Activated CD8-positive, alpha-beta memory T cell treated with anti-CD3 and anti-CD28 coated beads, Interleukin-2, amount 50 U/mL, for 48 hours (primary cell): ENCODE measurements at places on chromosomes 12 and 14.
A peak's percentile ranks its signal among the peaks of the same experiment; 100 is the strongest.

GRCh38 chr12:39866135-39866534 lies 239.7 kb downstream of the SLC2A13 start:
- DNase-seq, result no peak

DNA sequence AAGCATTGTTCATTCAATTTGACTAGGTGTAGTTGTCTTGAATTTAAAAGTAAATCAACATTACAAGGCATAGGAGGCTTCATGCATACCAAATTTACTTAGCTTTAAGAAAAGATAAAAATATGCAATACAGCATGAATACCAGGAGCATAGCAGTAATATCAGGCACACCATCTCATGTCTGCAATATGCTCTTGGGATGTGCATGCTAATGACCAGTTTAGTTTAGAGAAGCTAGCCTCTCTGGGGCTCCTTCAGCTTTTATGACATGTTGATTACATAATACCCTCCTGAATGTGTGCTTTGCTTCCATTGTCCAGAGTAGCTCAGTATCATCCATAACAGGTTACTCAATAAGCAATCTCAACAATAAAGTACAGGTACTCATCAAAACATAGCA lies 497.2 kb downstream of the FLRT2 start:
- no peak for DNase-seq

DNA sequence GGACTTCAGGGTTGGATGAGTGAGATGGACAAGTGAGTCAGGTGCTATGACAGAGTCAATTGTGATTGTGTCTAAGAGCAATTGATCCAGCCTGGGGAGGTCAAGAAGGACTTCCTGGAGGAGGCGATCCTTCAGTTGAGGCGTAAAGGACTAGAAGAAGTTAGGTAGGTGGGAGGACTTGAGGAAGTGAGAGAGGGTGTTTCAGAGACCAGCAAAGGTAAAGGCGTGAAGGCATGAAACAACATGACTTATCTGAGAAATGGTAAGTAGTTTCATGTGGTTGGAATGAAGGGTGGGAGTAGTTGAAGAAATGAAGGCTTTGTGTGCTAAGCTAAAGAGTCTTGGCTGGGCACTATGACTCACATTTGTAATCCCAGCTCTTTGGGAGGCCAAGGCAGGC lies 48.9 kb upstream of the PPP1CC start:
- DNase-seq, result no peak

- peak; percentile 92 for DNase-seq
Measured at GRCh38 chr12:110403146-110403975, at the start of gene ANAPC7. ANAPC7 (minus strand) TSS chr12:110403708; CDS start chr12:110403627, 81 bp downstream.

DNA sequence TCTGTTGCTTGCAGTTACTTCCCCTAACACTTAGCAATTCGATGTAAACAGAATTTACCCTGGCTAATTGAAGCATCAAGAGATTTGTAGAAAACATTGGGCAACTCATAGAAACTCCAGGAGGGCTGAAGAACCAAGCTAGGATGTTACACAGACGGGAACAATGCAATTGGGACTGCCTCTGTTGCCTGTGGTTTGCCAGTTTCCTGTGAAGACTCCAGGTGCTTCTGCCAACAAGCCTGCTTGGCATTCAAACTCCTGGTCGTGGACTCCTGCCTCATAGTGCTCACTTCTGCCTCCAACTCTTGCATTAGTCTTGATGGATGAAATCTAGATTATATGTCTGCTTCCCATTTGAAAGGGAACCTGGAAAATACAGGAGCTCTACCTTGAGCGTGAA lies 246.0 kb downstream of the BMP4 start:
- DNase-seq, result no peak

DNA sequence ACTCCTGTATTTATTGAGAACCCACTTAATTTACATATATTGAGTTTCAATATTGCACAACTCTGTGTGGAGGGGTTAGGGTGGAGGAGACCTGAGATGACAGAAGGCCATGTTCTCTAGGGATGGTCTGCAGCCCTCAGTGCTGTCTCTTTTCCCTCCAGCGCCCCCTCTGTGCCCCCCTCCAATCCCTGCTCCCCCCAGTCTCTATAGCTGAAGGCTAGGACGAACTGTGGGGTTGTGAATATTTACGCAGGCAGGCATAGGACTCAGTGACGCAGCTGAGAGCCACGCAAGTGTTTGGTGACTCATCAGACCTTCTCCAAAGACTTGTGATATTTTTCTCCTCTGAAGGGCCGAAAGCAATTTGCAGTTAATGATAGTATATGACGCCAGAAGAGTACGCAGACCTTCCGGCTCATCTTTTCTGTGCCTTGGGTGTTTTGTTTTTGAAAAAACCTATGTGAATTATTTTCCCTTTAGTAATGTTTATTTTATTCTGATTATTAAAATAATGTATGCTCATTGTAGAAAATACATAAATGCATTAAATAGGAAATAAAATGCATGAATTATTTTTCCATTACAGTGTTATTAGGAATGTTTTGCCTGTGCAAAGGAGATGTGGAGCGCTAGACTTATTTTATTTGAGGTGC lies 85.3 kb downstream of the SLC25A47 start:
- DNase-seq, result no peak

DNA sequence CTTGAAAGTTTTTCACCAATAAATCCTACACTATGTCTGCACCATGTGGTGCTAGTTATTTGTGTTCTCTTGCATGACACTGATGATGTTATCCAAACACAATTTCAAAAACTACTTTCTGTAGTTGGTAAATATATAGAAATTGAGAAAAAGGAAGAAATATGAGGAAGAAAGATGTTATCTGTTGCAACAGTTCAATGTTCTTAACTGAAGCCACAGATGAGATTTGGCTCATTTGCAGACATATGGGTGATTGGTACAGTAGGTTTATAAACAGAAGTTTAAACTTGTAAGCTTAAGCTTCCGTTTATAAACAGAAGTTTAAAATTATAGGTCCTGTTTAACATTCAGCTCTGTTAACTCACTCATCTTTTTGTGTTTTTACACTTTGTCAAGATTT lies at the start of gene CLEC12A:
Gene CLEC12A, plus strand, starts transcription at position 229 of the 400 bp plus-strand sequence. CDS start 188 bp downstream, outside the sequence.
- no peak for DNase-seq

GRCh38 chr12:27178723-27179399 lies 65.2 kb upstream of the STK38L start:
- no peak for DNase-seq

DNA sequence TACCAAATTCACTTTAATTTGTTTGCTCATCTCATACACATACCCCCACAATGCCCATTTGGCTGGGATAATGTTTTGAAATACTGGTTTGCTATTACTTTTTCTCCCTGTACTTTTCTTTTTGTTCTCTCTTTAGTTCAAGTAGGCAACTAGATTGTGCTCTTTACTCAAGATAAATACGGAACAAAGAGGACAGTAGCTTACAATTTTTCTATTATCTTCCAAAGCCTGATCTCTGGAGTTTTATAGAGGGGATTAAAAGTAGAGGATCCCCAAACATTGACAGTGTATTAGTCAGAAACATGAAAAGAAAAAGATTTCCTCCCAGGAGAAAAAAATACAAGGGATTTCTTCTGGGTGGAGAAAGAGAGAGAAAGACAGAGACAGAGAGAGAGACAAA lies 102.1 kb upstream of the FSCB start:
- no peak for DNase-seq

- no peak for DNase-seq
Measured at GRCh38 chr12:318759-319515, 56.3 kb upstream of the SLC6A13 start.

DNA sequence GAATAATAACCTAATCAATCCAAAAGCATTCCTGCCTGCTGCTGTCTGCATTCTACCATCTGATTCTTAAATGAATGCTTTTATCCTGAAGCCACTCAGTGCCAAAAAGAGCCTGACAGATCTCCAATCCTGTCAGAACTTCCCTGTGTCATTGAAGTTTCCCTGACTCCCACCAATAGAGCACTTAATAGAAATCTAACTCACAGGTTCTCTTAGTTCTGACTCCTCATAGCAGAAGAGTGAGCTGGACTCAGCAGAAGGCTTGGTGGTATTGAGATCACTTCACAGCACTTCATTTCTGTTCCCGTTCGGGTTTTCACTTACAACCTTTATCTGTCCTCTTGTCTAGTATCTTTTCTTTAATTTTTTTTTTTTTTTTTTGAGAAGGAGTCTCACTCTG lies 102.6 kb downstream of the OTOGL start:
- DNase-seq, result no peak

GRCh38 chr14:99183311-99183710 lies 88.7 kb downstream of the BCL11B start:
- DNase-seq, result no peak

DNA sequence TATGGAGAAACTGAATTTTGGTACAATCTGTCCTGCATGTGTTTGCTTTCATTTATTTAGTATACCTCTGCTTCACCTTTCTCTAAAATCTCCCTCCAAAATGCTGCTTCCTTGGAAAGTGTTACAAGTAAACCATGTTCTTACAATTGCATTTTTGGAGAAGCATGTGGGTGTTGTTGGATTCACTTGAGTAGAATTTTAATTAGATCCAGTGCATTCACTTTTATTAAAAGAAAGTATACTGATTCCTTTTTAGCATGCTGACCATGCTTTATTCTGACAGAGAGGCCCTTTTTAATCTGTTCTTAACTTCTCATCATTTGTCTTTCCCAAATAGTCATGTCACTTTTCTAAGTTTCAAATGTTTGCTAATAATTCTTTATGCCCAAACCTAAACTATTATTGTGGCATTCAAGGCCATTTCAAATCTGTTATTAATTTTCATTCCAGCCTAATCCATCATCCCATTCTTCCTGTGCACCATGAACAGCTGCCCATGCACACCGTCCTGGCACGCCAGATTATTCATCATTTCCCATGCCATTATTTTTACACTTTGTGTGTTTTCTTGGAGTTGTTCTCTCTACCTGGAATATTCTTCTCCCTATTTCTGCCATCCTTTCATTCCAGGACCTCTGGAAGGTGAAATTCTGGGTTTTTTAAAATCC lies 90.7 kb downstream of the METTL25 start:
- no peak for DNase-seq

- DNase-seq, result no peak
Measured at GRCh38 chr12:102232446-102232845, 34.8 kb upstream of the PMCH start.

- DNase-seq, result no peak
Measured at GRCh38 chr12:109532721-109533486, 40.4 kb downstream of the MMAB start.

DNA sequence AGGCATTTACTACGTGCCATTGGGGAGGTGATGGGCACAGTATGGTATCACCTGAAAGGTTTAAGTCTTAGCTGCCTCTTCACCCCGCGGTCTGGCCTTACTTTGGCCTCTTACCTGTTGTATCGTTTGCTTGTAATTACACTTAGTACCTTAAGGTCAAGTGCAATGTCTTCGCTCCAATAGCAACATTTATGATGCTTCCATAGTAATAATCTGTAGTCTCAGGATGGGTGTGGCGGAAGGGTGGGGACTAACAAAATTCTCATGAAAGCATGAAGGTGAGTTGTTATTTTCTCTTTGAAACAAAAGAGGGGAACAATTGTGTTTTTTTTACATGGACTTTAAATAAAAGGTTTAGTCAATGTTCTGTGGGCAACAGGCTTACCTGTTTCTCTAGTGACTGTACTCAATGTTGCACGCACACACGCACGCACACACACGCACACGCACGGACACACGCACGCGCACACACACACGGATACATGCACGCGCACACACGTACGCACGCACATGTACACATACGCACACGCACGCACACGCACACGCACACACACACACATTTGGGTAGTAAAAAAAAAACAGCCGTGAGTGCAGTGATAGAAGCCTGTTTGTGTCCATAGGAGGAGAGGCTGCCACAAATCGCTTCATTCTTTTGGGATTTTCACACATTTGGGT lies 91.4 kb downstream of the DNAH10 start:
- no peak for DNase-seq

DNA sequence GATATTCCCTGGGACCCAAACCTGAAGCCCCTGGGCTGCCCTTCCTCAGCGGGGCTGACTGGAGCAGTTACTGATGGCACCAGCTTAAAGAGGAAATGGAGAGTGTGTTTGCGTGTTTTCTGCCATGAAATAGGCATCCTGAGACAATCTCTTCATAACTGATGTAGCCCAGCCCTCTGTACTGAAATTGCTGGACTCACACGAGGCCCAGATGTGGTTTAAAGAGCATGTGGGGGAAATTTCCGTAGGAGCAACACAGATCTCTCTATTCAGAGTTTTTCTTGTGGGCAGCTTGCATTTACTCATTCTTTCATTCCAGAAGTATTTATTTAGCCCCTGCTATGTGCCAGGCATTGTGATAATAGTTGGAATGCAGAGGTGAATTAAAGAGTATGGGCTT lies 782.1 kb upstream of the TBX3 start:
- DNase-seq, result no peak
